ENCODE measurements at places on chromosomes 1 and 21. TPM values are rescaled to one million over a fixed set of nuclear protein-coding genes. Genes with fewer than 3 reads are reported as not detected.

PLA2G2D gene
- not detected for total RNA-seq

PTGFR gene
- 17.0 TPM for total RNA-seq

S100A7 gene
- total RNA-seq: not detected

SPRR3 gene
- not detected for total RNA-seq

PCP4L1 gene
- total RNA-seq: not detected

PDPN gene
- total RNA-seq: 32.9 TPM

IFFO2 gene
- total RNA-seq: 6.6 TPM

S100A12 gene
- total RNA-seq: not detected

RPL22 gene
- total RNA-seq: 223 TPM

EPHA8 gene
- total RNA-seq: not detected

CRYZL1 gene
- 18.1 TPM for total RNA-seq

DNAJC28 gene
- total RNA-seq: 1.9 TPM

NBPF10 gene
- total RNA-seq: 2.0 TPM

ADIPOR1 gene
- 57.0 TPM for total RNA-seq

PROX1 gene
- total RNA-seq: 0.09 TPM

OPTC gene
- not detected for total RNA-seq

AMY2B gene
- 4.6 TPM for total RNA-seq

TGFB2 gene
- 1.4 TPM for total RNA-seq

ICOSLG gene
- total RNA-seq: 0.35 TPM

KLHDC8A gene
- total RNA-seq: 0.12 TPM

EXO5 gene
- total RNA-seq: 6.8 TPM

TSPEAR gene
- total RNA-seq: not detected

ADAMTS5 gene
- total RNA-seq: 17.4 TPM

HHIPL2 gene
- total RNA-seq: under 0.01 TPM

MAP10 gene
- 0.68 TPM for total RNA-seq

LORICRIN gene
- total RNA-seq: not detected

CFAP141 gene
- not detected for total RNA-seq

MYOM3 gene
- total RNA-seq: 0.12 TPM

HPCAL4 gene
- 0.12 TPM for total RNA-seq

C2CD4D gene
- not detected for total RNA-seq

RGS1 gene
- not detected for total RNA-seq

Data from pericardium fibroblast (primary cell).